Stimulated activated CD8-positive, alpha-beta memory T cell treated with anti-CD3 and anti-CD28 coated beads, Interleukin-4, amount 100 ng/mL, for 24 hours (primary cell): ENCODE measurements at places on chromosomes 11 and 22.

GRCh38 chr11:23211221-23211620 is 350.9 kb upstream of the CCDC179 start:
- no peak for DNase-seq

DNA sequence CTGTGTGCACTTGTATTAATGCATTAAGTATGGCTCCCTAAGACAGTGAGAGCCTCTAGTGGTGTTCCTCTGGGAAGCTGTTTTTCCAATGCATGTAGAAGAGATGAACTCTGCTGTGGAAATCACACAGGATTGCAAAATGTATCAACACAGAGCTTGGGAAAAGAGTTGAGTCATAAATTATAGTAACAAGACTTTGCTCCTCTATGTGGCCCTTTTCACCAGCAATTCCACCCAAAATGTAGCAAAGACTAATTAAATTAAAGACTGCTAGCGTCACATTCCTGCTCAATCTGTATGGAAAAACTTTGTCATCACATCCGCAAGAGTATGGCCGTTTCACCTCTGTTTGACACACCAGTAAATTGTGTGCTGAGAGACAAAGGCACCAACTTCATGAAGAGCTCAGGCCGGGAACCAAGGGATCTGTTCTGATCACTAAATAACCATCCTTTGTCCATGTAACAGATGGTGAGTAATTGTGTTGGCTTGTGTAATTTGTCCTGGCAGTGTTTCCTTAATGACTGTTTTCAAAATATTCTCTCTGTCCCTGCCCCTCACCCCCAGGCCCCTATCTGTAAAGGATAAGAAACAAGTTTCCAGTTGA is 209.2 kb upstream of the SORL1-AS1 start:
- no peak for DNase-seq

GRCh38 chr22:26075251-26075650 is 94.0 kb upstream of the SEZ6L start:
- DNase-seq = no peak

GRCh38 chr22:41360126-41360525 is 21.6 kb upstream of the TEF start:
- DNase-seq = no peak

DNA sequence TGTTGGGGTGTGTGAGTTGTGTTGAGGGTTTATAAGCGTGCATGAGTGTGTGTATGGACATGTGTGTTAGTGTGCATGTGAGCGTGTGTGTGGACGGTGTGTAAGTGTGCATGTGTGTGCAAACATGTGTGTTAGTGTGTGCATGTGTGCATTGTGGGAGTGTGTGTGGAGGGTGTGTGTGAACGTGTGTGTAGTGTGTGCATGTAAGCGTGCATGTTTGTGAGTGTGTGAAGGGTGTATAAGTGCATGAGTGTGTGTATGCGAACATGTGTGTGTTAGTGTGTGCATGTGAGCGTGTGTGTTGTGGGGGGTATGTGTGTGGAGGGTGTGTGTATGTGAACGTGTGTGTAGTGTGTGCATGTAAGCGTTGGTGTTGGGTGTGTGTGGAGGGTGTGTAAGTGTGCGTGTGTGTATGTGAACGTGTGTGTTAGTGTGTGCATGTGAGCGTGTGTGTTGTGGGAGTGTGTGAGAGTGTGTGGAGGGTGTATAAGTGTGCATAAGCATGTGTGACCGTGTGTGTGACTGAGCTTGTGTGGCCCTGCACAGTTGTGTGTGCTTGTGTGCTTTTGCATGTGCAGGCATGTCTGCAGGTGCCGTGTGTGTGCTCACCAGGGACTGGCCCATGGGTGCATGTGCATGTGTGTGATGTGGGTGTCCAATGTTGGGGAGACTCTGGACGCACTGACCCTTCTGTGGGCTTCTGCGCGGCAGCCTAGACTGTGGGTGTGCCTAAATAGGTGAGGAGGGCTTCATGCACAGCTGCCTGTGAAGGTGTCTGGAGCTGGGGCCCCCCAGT is 866.2 kb downstream of the TBC1D22A start:
- DNase-seq = no peak

- no peak for DNase-seq
Measured at GRCh38 chr22:45678961-45679912, 7.6 kb downstream of the ATXN10 start.

- no peak for DNase-seq
Measured at GRCh38 chr11:8273287-8273686, 9.6 kb upstream of the LMO1 start.

DNA sequence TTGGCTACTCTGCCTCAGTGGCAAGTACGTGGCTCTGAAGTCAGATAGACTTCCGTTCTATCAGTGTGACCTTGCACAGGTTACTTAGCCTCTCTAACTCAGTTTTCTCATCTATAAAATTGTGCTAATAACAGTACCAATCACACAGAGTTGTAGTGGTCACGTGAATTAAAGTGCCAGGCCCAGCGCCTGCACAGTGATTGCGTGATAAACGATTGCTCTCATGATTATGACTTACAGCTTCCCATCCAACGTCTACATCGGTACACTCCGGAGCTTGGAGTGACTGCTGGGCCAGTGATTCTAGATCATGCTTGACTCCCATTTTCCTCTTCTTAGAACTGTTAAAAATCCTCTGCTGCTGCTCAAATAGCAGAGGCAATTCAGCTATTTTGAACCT is 221.8 kb downstream of the CEP164 start:
- no peak for DNase-seq
